Activated CD4-positive, alpha-beta memory T cell treated with anti-CD3 and anti-CD28 coated beads for 36 hours (primary cell): ENCODE measurements at places on chromosomes 1 and 21.

- H3K4me3 ChIP-seq, result no peak overlapping the region
- peaks cover 5% of the 10 kb centered on the region for H3K4me1 ChIP-seq
- no peaks in the 10 kb centered on the region for H3K27me3 ChIP-seq
- no peak overlapping the region for H3K27ac ChIP-seq
- no peak for DNase-seq
- no peaks in the 10 kb centered on the region for H3K36me3 ChIP-seq
These were observed 75.0 kb upstream of the MACF1 start for GRCh38 chr1:39129514-39129913.

DNA sequence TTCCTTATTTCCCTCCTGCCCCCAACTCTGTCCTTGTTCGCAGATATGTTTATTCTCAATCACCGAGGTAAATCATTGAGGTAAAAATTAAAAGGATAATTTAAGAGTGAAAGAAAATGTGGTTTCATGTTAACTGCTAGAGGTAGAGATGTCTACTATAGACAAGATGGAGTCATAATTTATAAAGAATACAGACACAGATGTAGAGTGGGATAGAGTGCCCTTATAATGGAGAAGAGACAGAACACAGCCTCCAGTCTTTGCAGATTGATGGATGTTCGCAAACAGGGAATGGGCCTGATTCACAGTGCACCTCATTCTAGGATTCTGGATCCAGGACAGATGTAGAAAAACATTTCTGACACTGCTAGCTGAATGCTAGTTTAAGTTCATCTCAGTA, 139.1 kb upstream of the SERTAD4 start:
- H3K27me3 ChIP-seq, result peaks cover 9% of the 10 kb centered on the region
- no peaks in the 10 kb centered on the region for H3K36me3 ChIP-seq
- H3K4me1 ChIP-seq, result no peaks in the 10 kb centered on the region
- no peak overlapping the region for H3K27ac ChIP-seq
- DNase-seq, result no peak

GRCh38 chr1:80050085-80050484, 1043.6 kb upstream of the ADGRL4 start:
- H3K27ac ChIP-seq, result no peak overlapping the region
- no peak overlapping the region for H3K4me3 ChIP-seq
- H3K4me1 ChIP-seq, result no peaks in the 10 kb centered on the region
- no peaks in the 10 kb centered on the region for H3K36me3 ChIP-seq
- DNase-seq, result no peak

- no peaks in the 10 kb centered on the region for H3K36me3 ChIP-seq
- no peak for DNase-seq
- no peak overlapping the region for H3K4me3 ChIP-seq
- H3K4me1 ChIP-seq, result no peaks in the 10 kb centered on the region
- peaks cover 5% of the 10 kb centered on the region for H3K27me3 ChIP-seq
These were observed 89.6 kb upstream of the IVNS1ABP start for GRCh38 chr1:185406691-185407009.

DNA sequence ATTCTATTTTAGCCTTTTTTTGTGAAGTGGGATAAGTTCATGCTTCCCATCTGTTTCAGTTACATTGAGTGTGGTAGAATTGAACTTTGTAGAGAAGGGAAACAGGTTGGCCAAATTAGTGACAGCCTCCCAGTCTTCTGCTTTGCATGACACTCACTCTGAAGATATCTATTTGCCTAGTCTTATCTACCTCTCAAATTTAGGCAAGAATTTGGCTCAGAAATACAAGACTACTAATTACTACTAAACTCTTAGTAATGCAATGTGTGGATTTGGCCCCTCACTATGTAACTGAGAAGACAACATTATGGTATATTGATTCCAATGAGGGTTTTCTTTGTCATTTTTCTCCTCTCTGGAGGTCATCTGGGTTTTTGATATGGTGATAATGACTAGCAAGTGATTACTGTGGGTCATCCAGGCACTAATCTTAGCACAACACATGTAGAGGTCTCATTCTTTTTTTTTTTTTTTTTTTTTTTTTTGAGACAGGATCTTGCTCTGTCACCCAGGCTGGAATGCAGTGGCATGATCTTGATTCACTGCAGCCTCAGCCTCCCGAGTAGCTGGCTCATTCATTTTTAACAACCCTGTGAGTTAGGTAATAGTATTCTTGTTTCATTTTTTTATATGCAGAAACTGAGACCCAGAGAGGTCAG, 6.3 kb downstream of the FAM20B start:
- H3K36me3 ChIP-seq, result peaks cover 1% of the 10 kb centered on the region
- H3K4me1 ChIP-seq, result peaks cover 86% of the 10 kb centered on the region
- no peak overlapping the region for H3K27ac ChIP-seq
- H3K27me3 ChIP-seq, result no peaks in the 10 kb centered on the region
- no peak overlapping the region for H3K4me3 ChIP-seq

DNA sequence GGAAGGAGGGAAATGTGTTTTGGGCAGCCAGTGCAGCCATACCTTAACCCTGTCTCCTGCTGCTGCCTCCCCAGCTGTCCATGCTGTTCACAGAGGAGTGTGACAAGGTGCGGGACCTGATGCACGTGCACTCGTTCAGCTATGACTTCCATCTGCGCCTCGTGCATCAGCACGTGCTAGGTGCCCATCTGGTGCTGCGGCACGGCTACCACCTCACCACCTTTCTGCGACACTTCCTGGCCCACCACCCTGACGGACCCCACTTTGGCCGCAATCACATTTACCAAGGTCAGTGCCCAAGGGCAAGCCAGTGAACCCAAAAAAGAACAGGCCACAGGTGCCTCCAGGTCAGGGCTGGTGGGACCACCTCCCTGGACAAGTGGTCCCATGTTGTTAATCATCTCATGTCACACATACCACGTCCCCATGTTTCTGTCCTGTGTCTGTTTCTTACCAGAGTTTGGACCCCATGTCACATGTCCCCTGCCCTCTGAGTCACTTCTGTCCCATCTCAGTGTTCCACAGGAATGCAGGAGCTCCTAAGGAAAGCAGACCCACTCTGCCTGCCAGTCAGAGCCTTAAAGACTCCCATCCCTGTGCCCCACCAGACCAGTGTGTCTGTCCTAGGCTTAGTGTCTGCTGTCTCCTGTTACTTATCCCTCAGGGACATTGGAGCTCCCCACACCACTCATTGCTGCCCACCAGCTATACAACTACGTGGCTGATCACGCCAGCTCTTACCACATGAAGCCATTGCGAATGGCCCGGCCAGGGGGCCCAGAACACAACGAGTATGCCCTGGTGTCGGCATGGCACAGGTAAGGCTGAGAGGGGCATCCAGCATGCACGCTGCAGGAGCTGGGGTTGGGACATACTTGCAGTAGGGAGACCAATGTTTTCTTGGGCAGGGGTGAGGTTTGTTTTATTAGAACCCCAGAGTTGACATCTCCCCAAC, 6.6 kb downstream of the HYI start:
- peaks cover 21% of the 10 kb centered on the region for H3K36me3 ChIP-seq
- no peak for DNase-seq
- no peaks in the 10 kb centered on the region for H3K27me3 ChIP-seq
- H3K4me1 ChIP-seq, result no peaks in the 10 kb centered on the region
- H3K4me3 ChIP-seq, result no peak overlapping the region

- H3K36me3 ChIP-seq, result peaks cover 65% of the 10 kb centered on the region
- H3K27ac ChIP-seq, result no peak overlapping the region
- peaks cover 28% of the 10 kb centered on the region for H3K4me1 ChIP-seq
These were observed 3.9 kb upstream of the NRAS start for GRCh38 chr1:114720492-114720891.

GRCh38 chr1:203268901-203269653, 36.2 kb upstream of the BTG2 start:
- H3K4me3 ChIP-seq, result no peak overlapping the region
- no peaks in the 10 kb centered on the region for H3K27me3 ChIP-seq
- no peak overlapping the region for H3K27ac ChIP-seq

DNA sequence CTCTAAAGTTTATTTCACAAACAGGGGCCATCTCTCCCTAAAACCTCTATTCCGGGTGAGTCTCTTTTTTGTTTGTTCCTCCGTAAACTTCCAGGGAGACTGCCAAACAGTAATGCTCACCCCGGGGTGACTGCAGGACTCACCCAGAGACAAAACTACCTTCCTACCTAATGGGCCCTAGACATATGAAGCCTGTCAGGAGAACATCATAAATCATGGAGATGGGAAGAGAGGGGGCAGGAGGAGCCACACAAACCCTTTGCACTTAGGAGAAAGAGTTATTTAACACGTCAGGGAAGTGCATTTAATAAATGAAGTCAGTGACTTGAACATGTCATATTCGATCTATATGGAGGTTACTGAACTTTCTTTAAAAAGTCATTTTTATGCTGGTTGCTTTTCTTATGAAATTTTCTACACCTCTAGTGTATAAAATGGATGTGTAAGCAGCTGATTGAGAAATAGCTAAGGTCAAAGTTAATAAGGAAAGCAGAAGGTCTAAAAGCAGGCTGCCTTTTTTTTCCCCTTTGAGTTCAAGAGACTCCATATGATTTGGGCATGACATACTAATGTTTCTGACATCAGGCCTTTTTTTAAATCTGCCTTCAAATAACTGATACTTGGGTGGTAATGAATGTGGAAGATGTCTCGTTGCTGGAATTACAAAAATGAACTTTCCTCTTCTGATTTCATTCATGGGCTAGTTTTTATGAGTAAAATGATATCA, 286.9 kb upstream of the USP25 start:
- H3K36me3 ChIP-seq, result no peaks in the 10 kb centered on the region
- DNase-seq, result no peak
- H3K4me3 ChIP-seq, result no peak overlapping the region
- H3K27ac ChIP-seq, result no peak overlapping the region
- H3K4me1 ChIP-seq, result peaks cover 10% of the 10 kb centered on the region

- no peaks in the 10 kb centered on the region for H3K27me3 ChIP-seq
- H3K4me1 ChIP-seq, result no peaks in the 10 kb centered on the region
- H3K36me3 ChIP-seq, result no peaks in the 10 kb centered on the region
- H3K27ac ChIP-seq, result no peak overlapping the region
These were observed 2112.9 kb downstream of the NCAM2 start for GRCh38 chr21:23111070-23111600.

GRCh38 chr1:180577361-180577760, 18.6 kb downstream of the OVAAL start:
- DNase-seq, result no peak
- peaks cover 7% of the 10 kb centered on the region for H3K4me1 ChIP-seq
- H3K27me3 ChIP-seq, result peaks cover 9% of the 10 kb centered on the region
- H3K27ac ChIP-seq, result no peak overlapping the region
- H3K4me3 ChIP-seq, result no peak overlapping the region

DNA sequence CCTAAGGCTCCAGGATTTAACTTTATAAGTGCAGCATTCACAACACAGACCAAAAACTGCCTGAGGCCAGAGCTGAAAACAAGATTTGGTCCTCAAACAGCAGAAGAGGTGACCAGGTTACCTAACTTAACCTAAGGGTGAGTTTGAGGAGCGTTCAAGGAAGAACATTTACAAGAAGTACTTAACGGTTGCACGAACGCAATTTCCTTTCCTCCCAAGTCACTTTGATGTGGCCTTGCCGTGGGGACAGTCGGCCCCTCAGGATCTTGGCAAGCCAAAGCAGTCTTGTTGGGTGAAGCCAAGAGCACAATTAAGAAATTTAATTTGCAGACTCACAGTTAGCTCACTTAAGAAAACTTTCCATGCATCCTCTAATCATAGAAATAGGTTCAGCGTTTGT, 202.6 kb upstream of the COA6 start:
- peak; percentile 53 for DNase-seq
- peak overlapping the region; percentile 28 for H3K27ac ChIP-seq
- no peaks in the 10 kb centered on the region for H3K36me3 ChIP-seq
- no peak overlapping the region for H3K4me3 ChIP-seq
- H3K27me3 ChIP-seq, result no peaks in the 10 kb centered on the region

GRCh38 chr1:231053493-231054162, 13.6 kb upstream of the FAM89A start:
- H3K27me3 ChIP-seq, result peaks cover 5% of the 10 kb centered on the region
- H3K27ac ChIP-seq, result no peak overlapping the region
- peak; percentile 18 for DNase-seq
- no peaks in the 10 kb centered on the region for H3K36me3 ChIP-seq
- H3K4me1 ChIP-seq, result peaks cover 12% of the 10 kb centered on the region

- H3K27ac ChIP-seq, result no peak overlapping the region
- peaks cover 42% of the 10 kb centered on the region for H3K27me3 ChIP-seq
- DNase-seq, result no peak
- H3K4me3 ChIP-seq, result no peak overlapping the region
These were observed 930 bp downstream of the ARHGEF10L start for GRCh38 chr1:17540255-17541001.

GRCh38 chr1:214966346-214966745, 116.2 kb upstream of the KCNK2 start:
- H3K36me3 ChIP-seq, result no peaks in the 10 kb centered on the region
- DNase-seq, result no peak
- H3K27me3 ChIP-seq, result peaks cover 3% of the 10 kb centered on the region
- H3K4me3 ChIP-seq, result no peak overlapping the region
- no peak overlapping the region for H3K27ac ChIP-seq
- H3K4me1 ChIP-seq, result no peaks in the 10 kb centered on the region

DNA sequence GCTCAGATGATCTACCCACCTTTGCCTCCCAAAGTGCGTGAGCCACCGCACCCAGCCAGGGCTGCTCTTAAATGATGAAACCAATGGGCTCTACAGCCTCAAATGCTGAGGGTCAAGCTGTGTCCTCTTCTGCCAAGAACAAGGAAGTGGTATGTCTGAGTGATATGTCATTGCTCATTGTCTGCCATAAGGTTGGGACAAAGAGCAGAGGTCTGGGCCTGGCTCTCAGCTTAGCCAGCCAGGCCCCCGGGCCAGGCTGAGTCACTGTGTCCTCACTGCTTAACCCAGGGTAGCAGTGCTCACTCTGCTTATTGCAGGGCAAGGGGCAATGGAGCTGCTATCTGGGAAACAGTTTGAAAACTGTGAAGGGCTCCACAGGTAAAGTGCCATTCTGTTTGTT, 8.3 kb upstream of the ETS2 start:
- no peak overlapping the region for H3K27ac ChIP-seq
- no peaks in the 10 kb centered on the region for H3K36me3 ChIP-seq
- no peak for DNase-seq
- H3K27me3 ChIP-seq, result peaks cover 8% of the 10 kb centered on the region

DNA sequence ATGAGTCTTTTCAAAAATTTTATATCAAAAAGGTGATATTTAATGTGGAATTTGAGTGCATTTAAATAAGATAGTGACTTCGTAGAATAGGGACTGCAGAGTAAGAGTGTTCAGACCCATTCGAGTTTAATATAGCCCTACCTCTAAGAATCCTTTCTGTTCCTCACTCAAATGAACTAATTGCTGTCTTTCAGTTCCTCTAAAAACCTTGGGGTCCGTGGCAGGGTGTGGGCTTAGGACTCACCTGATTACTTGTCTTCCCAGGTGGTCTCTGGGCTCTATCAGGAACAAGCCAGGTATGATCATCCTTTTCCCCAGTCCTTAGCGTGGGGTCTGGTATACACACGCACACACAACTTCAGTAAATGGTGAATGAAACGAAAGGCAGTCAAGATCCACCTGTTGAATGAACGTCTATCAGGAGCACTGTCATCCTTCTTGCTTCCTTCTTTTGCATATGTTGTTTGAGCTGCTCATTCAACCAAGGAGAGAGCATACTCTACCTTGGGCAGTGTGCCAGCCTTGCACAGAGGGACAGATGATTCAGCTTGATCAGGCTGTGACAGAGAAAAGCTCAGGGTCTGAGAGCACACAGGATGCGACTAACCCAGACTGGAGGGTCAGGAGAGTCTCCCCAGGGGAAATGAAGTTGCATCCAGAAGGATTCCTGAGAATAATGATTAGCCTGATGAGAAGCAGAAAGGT, 1.2 kb upstream of the RNF11 start:
- no peaks in the 10 kb centered on the region for H3K36me3 ChIP-seq
- peak overlapping the region; percentile 89 for H3K4me3 ChIP-seq
- DNase-seq, result peak; percentile 81
- peaks cover 29% of the 10 kb centered on the region for H3K4me1 ChIP-seq
- peak overlapping the region; percentile 81 for H3K27ac ChIP-seq
- no peaks in the 10 kb centered on the region for H3K27me3 ChIP-seq

- no peaks in the 10 kb centered on the region for H3K36me3 ChIP-seq
- DNase-seq, result no peak
- H3K4me1 ChIP-seq, result no peaks in the 10 kb centered on the region
These were observed 53.4 kb downstream of the ATP1A1 start for GRCh38 chr1:116426401-116426800.
